ENCODE measurements at places on chromosomes 6 and 20.

DNA sequence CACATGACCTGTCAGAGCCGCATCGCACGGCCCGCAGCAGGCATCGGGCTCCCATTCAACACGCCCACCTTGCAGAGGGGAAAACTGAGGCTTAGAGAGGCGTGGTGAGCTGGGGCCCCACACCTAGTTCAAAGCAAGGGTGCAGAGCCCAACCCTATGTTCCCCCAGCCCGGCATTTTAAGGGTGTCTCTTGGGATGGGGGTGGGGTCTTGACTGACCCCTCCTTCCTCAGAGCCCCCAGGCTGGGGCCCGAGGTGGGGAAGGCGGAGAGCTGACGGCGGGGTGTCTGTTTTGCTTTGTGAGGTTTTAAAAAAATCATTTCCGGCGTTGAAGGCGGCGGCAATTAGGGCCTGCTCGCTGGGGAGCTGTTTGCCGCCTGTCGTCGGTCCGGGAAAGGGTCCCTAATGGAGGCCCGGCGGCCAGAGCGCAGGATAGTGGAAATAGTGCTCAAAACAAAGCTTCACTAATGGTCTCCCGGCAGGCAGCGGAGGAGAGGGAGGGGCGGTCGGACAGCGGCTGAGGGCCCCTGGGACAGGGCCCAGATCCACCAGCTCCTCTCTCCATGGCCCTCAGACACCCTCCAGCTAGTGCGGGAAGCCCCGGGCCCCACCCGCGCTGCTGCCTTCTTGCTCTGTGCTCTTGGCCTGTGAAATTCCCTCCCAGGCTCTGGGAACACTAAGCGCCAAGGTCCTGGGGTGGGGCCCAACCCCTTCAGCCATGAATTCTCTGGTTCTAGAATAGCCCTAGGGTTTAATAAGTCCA is 11.9 kb downstream of the VSTM2L start:
- no peak for DNase-seq

DNA sequence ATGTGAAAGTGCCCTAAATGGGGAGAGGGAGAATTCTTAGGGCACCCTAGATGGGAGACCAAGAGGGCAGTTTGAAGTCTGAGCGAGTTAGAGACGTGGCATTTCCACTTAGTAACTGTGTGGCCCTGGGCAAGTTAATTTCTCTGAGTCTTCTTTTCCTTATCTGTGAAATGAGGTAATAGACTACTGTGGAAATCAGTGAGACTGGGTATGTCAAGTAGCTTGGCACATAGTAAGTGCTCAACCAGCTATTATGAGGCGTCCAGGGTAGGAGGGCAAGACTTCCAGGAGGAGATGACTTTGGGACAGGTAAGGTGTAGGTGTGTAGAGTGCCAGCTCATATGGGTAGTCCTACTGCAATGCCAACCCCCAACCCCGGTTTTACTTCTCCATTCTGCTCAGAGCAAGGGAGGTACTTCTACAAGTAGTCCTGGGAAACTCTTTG is 770 bp downstream of the KIF3B start:
- peak; percentile 42 for DNase-seq

DNA sequence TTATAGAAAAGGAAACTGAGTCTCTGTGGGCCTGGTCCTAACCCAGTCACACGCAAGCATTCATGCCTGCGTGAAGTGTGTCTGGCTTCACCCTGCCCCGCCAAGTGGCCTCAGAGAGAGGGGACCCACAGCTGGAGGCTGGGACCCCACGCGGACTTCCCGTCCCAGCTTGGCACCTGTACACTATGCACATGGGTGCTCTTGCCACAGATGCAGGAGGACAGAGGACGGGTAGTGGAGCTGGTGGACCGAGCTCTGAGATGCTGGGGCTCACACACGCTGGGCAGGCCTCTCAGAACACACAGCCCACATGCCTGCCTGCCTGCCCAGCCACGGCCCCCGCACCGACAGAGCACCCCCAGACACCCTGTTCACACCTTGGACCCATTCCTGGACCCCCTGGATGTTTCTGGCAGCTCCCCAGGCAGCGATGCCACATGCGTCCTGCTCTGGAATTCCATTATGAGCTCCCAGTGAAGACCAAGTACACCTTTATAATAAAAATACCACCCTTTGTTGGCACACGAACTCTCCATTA is 24.9 kb upstream of the SMOC2 start:
- no peak for DNase-seq

- DNase-seq = no peak
Observed at GRCh38 chr6:128827675-128828464, 55.1 kb upstream of the LAMA2 start.

DNA sequence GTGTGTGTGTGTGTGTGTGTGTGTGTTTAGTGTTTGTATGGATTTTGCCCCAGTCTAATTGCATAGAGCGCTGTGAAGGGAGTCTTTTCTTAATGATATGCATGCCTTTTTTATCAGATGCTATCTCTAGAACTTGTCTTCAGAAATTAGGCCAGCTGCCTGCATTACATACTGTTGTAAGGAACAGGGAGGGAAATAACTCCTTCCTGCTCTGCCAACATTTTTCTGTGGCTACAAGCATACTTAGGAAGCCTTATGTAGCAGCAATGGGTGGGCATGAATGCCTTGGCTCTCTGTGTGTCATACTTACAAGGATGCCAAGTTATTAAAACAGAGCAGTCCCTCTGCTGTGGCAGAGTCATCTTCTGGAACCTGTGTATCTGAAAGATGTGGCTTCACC is 8.0 kb upstream of the COL21A1 start:
- DNase-seq = no peak

DNA sequence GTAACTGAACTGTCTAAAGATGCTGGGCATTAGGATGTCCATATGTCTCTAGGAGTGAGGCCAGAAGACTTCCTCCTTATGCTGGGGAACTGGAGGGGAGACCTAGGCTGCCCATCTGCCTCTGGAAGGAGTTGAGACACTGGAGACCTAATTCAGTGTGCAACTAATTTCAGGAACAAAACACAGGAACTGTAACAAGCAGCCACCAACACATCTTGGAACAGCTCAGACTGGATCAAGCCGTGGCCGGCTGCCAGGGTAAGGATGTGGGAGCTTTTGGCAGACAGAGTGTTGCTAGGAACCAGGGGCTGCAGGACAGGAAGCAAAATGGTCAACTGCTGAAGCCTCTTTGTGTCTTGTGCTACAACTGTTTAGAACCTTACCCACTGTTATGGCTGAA is 16.4 kb upstream of the MAS1 start:
- no peak for DNase-seq

DNA sequence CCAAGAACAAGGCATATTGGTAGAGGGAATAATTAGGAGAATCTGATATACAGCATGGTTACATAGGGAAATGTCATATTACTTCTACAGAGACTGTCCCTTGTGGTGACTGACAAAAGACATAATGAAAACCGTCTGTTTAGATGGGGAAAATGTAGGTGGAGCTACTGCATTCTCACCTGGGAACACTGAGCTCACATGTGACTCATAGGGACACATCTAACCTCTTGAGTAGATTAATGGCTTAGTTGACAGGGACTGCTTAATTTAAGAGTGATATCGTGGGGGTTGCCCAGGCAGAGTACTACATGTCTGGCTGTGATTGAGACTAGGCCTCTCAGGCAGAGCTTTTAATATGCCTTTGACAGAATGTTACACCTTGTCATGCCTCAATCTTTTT is 235.3 kb upstream of the ZFP64 start:
- DNase-seq = no peak

- DNase-seq = no peak
Observed at GRCh38 chr20:41889844-41890224, 271.7 kb upstream of the CHD6 start.

DNA sequence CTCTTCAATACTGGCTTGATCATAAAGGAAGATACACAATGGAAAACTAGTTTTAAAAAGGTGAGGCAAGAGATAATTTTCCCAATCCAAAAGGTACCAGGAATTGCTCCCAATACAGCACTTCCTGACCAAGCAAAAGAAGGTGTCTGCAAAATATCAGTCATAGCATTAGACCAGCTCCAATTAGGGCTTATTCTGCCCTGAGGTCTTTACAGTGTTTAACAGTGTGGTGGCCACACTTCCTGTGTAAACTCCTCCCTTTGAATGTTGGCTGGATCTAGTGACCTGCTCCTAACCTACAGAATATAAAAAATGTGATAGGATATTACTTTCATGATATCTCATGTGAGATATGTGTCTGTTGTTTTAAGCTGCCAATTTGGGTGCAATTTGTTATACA is 57.1 kb upstream of the BTN3A2 start:
- no peak for DNase-seq

- no peak for DNase-seq
Observed at GRCh38 chr20:12555369-12555768, 453.4 kb upstream of the SPTLC3 start.

DNA sequence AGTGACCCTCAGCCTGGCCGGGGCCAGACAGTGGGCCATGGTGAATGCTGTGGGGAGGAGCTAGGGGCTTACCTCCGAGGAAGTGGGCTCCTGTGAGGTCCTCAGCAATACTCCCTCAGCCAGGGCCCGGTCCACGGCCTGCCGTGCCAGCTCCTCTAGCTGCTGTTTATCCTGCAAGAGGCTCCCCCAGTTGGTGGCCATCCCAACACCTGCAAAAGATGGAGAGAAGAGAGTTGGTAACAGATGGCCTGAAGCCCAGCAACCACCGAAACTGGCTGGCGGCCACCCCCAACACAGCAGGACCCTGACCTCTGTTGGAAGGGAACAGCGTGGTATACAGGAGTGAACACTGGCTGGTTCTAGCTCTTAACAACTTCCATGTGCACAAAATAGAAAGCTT is 4.0 kb downstream of the GSS start:
- DNase-seq = no peak

GRCh38 chr6:166262743-166263515 is 45.3 kb downstream of the PRR18 start:
- no peak for DNase-seq

DNA sequence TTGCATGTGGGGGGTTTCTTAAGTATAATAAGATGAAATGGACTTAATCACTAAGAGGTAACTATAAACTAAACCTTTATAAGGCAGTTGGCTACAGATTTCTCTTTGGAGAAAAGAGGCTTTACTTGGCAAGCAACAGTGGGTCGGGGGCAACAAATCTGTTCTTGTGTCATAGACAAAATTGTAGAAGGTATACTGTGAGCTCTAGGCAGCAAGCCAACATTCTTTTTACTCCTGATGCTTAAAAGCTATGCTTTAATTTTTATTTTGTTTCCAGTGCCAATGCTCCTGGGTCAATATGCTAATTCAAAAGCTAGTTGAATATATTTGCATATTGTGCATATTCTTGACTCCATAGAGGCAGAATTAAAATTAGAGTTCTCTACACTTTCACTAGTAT is 495.4 kb downstream of the BTBD3 start:
- DNase-seq = no peak

DNA sequence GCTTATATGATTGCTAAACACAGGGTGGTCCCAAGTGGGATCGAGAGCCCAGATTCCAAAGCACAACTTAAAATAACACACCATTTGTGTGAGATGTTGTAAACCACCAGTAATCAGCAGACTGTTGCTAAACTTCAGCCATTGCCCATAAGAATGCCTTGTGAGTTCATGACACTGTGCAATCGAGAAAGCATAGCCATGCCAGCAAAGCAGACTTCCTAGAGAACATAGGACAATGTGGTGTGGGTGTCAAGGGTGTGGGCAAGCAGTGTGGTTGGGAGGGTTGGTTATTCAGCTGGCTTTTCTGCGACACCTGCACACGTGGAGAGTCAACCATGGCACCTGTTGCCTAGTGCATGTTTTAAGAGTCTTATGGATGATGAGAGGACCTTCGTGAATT is 16.1 kb upstream of the CALHM6 start:
- DNase-seq = no peak

GRCh38 chr6:99282479-99283062 is 66.9 kb downstream of the FAXC start:
- DNase-seq = peak; percentile 1

- DNase-seq = no peak
Observed at GRCh38 chr6:35790683-35791082, 6.4 kb downstream of the CLPS start.

DNA sequence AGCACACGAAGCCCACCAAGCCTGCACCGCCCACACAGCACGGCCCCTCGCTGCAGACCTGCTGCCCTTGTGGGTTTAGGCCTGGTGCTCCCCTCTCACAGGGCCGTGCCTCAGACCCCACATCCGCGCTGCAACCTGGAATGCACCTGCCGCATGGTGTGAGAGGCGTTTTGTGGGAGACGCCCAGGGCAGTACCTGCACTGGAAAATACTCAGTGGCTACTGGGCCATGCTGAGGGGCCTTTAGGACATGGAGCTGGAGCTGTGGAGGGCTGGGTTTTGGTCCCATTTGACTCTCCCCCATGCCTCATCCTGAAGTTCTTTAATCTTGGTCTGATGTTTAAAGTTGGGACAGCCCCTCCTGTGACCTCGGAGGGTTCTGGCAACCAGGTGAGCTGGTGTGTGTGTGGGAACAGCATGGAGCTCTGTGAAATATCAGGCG is 116.3 kb downstream of the ERMARD start:
- DNase-seq = no peak

GRCh38 chr6:97240222-97240621 is 42.8 kb downstream of the MMS22L start:
- DNase-seq = peak; percentile 8

GRCh38 chr20:33667676-33668465 is 1.1 kb downstream of the ACTL10 start:
- peak; percentile 85 for DNase-seq

DNA sequence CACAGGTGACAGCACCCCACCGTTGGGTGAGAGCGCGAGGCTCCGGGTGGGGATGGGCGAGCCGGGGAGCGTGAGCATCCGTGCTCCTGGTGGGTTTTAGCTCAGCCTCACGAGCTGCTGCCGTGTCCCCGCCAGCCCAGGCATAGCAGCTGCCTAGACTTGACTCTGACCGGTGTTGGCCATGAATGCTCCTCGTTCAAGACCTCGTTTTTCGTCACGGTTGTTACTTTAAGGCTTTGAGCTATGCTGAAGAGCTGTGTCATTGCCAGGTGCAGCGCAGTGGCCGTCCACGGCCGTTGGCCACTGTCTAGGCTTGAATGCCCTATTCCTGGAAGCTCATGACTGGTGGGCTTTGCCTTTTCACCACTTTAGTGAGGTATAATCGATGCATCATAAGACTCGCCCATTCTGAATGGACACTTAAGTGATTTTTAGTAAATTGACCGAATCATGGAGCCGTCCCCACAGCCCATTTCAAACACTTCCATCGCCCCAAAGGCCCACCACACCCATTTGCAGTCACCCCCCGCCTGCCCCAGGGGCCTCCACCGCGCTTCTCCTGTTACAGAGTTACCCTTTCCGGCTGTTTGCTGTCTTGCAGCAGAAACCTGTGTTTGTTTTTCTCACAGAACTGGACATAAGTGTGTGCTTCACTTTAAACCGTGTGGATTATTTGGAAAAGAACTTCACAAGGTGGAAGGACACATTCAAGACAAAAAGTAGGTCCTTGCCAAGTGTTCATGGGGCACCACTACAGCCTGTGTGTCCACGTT is 21.4 kb upstream of the ADRM1 start:
- no peak for DNase-seq

DNA sequence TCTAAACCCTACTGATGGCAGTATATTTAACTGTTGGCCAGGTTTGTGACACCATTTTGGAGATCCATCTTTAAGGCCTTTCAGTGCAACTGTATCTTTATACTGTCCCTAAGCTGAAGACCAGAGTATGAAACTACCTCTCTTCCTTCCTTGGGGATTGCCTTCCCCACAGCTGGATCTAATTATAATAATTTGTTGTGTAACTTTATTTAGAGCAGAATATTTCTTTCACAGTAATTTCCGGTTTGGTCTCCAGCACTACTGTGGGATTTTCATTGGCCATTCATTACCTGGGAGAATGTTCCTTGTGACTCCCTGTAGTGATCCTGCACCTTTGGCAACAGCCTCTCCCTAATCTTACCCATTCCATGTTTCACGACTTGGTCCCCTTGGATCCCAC is 75.2 kb downstream of the AKAP7 start:
- no peak for DNase-seq

GRCh38 chr6:126937426-126937825 is 181.0 kb upstream of the RSPO3 start:
- DNase-seq = no peak

Data from activated CD4-positive, alpha-beta T cell treated with anti-CD3 and anti-CD28 coated beads, Interleukin-2, amount 50 U/mL, for 16 hours (primary cell).